ENCODE measurements at places on chromosomes 12 and 14. TPM values are rescaled to one million over a fixed set of nuclear protein-coding genes. Genes with fewer than 3 reads are reported as not detected.

- no peak overlapping the region for H3K27ac ChIP-seq
- H3K27me3 ChIP-seq = no peaks in the 10 kb centered on the region
- no peaks in the 10 kb centered on the region for H3K36me3 ChIP-seq
- no peaks in the 10 kb centered on the region for H3K4me1 ChIP-seq
Measured at GRCh38 chr12:38919191-38919590, 13.8 kb upstream of the CPNE8 start.

DNA sequence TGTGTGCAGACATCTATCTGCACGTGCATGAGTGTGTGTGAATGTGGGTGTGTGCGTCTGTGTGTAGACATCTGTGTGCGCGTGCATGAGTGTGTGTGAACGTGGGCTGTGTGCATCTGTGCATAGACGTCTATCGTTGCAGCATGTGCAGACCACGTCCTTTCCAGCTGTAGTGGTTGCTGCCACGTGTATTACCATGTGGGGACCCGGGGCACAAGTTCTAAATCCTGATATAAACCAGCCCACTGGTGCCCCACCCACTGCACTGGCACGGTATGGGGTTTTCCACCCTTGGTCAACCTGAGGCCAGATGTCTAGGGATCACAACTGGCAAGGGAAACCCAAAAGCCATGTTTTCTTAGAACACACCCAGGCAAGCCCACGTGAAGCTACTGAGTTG lies 197.0 kb downstream of the ANO2 start:
- no peak overlapping the region for H3K27ac ChIP-seq
- H3K27me3 ChIP-seq = peaks cover 2% of the 10 kb centered on the region
- no peaks in the 10 kb centered on the region for H3K36me3 ChIP-seq
- H3K4me1 ChIP-seq = no peaks in the 10 kb centered on the region
- DNase-seq = no peak

GRCh38 chr12:96396914-96397313 lies 3.3 kb downstream of the CDK17 start:
- peaks cover 26% of the 10 kb centered on the region for H3K4me1 ChIP-seq
- H3K27me3 ChIP-seq = no peaks in the 10 kb centered on the region
- H3K4me3 ChIP-seq = no peak overlapping the region
- no peak overlapping the region for H3K27ac ChIP-seq

Gene KRT6A
- not detected for total RNA-seq

Gene SMOC1
- total RNA-seq = 10.0 TPM

DNA sequence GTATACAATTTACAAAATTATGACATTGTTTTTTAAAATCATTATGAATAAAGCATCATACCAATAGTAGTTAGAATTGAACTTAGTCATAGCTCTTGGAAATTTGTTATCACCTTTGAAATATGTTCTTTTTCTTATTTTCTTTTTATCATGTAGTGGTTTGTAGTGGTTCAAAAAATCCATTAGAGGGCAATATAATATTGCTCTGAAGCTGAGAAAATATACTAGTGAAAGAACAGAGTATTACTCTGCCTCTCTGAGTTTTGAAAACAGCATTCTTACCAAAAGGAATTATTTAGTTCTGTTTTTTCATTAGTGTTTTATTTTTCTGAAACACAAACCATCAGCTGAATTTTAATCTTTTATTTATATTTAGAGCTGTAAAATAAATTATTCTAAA lies 76.2 kb downstream of the PDZRN4 start:
- no peak overlapping the region for H3K4me3 ChIP-seq
- H3K4me1 ChIP-seq = peaks cover 24% of the 10 kb centered on the region
- DNase-seq = peak; percentile 8
- H3K27ac ChIP-seq = no peak overlapping the region

DNA sequence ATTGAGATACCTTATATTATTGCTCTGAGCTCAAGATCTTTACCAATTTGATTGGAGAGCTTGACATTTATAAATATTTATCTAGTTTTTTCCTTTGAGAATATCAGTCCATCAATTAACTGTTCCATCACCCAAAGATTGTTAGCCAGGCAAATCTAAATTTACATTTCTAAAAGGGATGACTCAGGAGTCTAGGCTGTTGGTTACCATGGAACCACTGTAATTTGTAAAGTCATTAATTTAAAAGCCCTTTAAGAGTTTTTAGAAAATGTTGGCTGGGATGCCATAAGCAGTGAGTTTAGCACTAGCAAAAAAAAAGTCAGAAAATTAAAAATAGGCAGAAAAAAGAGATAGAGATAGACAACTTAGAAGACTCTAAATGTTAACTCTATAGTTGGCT lies 19.5 kb upstream of the SERPINA1 start:
- no peak for DNase-seq
- no peaks in the 10 kb centered on the region for H3K4me1 ChIP-seq
- H3K27ac ChIP-seq = no peak overlapping the region
- no peaks in the 10 kb centered on the region for H3K27me3 ChIP-seq
- H3K36me3 ChIP-seq = no peaks in the 10 kb centered on the region

DNA sequence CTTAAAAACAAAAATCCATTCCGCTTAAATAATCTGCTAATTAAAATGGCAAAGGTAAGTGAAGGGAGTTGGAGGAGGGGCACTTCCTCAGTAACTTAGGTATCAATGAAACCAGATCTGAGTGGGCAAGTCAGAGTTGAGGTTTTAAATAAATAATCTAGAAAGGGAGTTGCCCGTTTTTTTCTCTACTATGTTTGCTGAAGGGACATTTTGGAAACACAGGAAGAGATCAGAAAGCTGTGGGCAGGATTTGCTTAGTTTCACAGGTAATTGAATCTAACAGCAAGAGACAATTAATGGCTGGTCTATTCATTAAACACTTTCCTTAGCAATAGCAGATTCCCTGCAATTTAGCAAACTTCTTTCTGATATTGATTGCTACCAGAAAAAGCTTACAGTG lies 186.0 kb upstream of the ABCD2 start:
- H3K4me3 ChIP-seq = no peak overlapping the region
- H3K4me1 ChIP-seq = no peaks in the 10 kb centered on the region
- DNase-seq = no peak
- no peaks in the 10 kb centered on the region for H3K27me3 ChIP-seq

DNA sequence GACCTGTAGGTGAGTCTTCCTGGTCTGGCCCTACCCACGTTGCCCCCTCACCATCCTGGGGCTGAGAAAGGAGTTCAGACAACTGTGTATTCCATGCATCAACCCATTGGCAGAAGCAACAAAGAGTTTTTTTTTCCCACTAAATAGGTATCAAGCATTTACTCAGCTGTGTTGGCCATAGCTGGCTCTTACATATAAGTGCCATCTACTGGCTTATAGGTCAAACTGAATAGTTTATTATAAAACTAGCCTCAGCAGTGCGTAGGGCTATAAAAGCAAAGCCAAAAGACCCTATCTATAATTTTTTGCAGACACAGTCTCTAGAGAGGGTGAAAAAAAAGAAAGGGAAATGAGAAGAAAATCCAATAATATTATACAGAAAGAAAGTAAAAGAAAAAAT lies 765.2 kb upstream of the MGAT4C start:
- no peak for DNase-seq
- H3K36me3 ChIP-seq = no peaks in the 10 kb centered on the region
- H3K4me1 ChIP-seq = no peaks in the 10 kb centered on the region
- H3K27ac ChIP-seq = no peak overlapping the region
- H3K4me3 ChIP-seq = no peak overlapping the region
- no peaks in the 10 kb centered on the region for H3K27me3 ChIP-seq

Gene SNRPF
- total RNA-seq = 20.9 TPM

Gene LTA4H
- 109 TPM for total RNA-seq

Gene ARMH4
- 64.6 TPM for total RNA-seq

DNA sequence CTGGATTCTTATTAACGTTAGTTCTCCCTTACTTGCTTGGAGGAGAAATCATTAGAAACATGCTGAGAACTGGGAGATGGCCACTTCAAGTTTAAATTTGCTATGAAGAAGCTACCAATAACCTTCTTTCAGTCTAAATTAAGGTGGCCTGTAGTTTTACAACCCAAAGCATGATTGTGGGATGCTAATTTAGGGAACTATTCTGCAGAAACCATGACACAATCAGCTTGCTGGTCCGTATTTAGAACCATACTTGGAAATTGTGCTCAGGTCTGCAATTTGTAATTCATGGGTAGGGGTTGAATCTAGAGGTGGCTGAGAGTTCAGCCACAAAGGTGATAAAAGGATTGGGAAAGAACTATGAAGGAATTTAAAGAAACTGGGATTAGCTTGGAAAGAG lies 405.7 kb downstream of the RAD51B start:
- H3K36me3 ChIP-seq = no peaks in the 10 kb centered on the region
- H3K27ac ChIP-seq = no peak overlapping the region
- no peak for DNase-seq
- H3K4me3 ChIP-seq = no peak overlapping the region
- no peaks in the 10 kb centered on the region for H3K27me3 ChIP-seq

Gene FSCB
- total RNA-seq = not detected

DNA sequence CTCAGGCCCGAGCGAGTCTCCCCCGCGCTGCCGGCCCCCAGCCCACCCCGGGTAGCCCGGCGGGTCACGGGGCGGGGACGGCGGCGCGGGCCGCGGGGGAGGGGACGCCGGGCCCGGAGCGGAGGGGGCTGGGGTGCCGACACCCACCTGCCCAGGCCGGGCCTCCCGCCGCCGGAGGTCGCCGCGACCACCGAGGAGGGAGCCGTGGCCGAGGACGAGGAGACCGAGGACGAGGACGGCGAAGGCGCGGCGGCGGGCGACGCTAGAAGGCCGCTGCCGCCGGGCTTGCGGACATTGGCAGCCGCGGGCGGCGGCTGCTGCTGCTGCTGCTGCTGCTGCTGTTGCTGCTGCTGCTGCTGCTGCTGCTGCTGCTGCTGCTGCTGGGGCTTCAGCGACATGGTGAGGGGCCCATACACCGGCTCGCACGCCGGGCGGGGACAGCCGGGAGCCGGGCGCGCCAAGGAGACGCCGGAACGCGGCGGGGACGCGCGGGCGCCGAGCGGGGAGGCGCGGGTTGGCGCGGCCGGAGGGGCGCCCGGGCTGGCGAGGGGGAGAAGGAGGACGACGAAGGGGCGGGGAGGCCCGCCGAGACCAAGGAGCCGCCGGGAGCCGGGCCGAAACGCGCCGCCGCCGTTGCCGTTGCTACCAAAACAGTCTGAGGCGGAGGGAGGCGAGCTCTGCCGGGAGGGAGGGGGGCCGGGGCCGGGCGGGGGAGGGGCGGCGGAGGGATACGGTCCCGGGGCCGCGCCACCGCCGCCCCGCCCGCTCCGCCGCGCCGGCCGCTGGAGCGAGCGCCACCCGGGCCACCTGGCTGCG lies at the start of gene ATXN2:
TSS of gene ATXN2 (minus strand) at position 679 of the 816 bp plus-strand sequence. CDS start at position 398, 281 bp downstream.
- H3K4me3 ChIP-seq = peak within 1 kb of the TSS; percentile 69
- peak; percentile 81 for DNase-seq
- peak within 1 kb of the TSS; percentile 100 for H3K27ac ChIP-seq

DNA sequence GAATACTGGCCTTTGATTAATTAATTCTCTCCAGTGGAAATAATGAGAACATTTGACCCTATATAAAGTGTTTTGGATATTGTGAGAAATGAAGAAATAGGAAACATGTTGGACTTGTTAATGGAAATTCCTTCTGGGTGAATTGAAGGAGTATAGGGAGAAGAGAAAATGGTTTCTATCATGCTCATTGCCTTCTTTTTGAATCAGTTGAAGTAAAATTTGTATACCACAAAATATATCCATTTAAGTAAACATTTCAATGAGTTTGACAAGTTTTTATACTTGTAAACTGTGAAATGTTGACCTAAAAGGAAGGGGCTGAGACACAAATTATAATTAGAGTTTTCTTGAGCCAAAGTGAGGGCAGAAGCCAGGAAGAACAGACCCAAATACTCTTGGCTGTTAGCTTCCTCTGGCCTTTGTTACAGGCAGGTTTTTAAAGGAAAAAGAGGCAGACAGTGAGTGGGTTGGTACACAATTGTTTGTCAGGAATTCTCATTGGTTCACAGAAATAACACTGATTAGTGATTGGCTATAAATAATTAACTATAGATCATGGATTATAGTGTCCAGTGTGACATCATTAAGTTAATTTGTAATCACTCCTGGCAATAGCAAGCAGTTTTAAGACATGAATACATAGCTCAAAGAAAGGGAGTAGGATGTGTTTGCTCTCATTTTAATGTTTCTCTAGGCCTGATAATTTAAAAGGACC lies 826 bp downstream of the ZNF705A start:
- H3K27me3 ChIP-seq = no peaks in the 10 kb centered on the region
- no peak overlapping the region for H3K27ac ChIP-seq
- no peak for DNase-seq
- no peaks in the 10 kb centered on the region for H3K36me3 ChIP-seq
- no peak overlapping the region for H3K4me3 ChIP-seq

GRCh38 chr12:46391630-46392029 lies 19.1 kb upstream of the SLC38A2 start:
- H3K27me3 ChIP-seq = no peaks in the 10 kb centered on the region
- H3K4me1 ChIP-seq = peaks cover 25% of the 10 kb centered on the region
- no peak overlapping the region for H3K4me3 ChIP-seq
- H3K27ac ChIP-seq = no peak overlapping the region

Gene CMKLR1
- not detected for total RNA-seq

Measured in cardiac muscle cell (in vitro differentiated cells and primary cell).